ENCODE measurements at places on chromosomes 3 and 15.

DNA sequence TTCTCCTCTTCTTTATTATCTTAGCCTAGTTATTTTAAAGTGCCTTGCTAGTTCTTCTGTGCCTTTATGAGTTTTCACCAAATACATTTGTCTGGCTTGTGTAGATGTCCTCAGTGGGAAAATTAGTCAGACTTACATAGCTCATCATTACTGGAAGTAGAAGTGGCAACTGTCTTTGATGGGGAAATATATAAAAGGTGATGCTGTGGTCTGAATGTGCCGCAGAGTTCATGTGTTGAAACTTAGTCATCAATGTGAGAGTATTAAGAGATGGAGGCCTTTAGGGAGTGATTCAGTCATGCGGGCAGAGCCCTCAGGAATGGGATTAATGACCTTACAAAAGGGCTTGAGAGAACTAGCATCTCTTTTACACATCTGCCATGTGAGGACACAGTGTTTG, 6.4 kb upstream of the ERICH6 start:
- DNase-seq: no peak

- DNase-seq: no peak
Observed at GRCh38 chr15:29465816-29466215, 196.2 kb upstream of the NSMCE3 start.

- no peak for DNase-seq
Observed at GRCh38 chr15:80590761-80591355, 104.3 kb upstream of the ABHD17C start.

- no peak for DNase-seq
Observed at GRCh38 chr3:113212150-113212843, 940 bp downstream of the BOC start.

GRCh38 chr3:175029828-175030227, 170.7 kb downstream of the NAALADL2 start:
- DNase-seq: no peak

- DNase-seq: no peak
Observed at GRCh38 chr3:193665370-193665989, 72.5 kb downstream of the OPA1 start.

GRCh38 chr3:46407970-46408369, 911 bp downstream of the CCRL2 start:
- DNase-seq: no peak

- DNase-seq: no peak
Observed at GRCh38 chr3:132522353-132522752, 74.7 kb upstream of the ACKR4 start.

DNA sequence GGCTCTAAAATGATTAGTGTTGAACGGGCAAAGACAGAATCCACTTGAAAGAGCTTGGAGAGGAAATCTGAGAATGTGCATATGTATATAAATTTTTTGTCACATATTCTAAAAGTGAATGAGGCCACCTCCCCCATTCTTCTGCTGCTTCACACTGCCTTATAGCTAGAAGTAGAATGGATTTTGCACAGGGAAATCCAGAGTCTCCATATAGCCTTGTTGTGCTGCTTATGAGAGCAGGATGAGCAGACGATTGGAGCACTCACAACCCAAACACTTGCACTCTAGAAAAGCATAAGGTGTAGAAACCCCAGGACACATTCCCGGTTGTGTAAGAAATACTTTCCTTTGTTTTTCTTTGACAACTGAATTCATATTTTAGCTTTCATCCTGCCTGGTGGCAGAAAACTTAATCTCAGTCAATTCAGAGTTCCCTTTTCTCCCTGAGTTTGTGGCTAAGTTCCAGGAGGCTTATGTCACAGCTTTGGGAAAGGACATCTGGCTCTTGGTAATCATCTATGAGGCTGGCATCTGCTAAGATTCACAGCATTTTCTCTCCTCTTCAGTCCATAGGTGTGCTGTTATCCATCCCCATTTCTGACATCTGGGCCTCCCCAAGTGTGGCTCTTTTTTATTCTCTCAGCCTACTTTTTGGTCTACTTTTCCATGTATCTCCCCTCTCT, 188.4 kb upstream of the PFN2 start:
- no peak for DNase-seq

GRCh38 chr3:43005981-43006380, 26.9 kb downstream of the GASK1A start:
- no peak for DNase-seq

DNA sequence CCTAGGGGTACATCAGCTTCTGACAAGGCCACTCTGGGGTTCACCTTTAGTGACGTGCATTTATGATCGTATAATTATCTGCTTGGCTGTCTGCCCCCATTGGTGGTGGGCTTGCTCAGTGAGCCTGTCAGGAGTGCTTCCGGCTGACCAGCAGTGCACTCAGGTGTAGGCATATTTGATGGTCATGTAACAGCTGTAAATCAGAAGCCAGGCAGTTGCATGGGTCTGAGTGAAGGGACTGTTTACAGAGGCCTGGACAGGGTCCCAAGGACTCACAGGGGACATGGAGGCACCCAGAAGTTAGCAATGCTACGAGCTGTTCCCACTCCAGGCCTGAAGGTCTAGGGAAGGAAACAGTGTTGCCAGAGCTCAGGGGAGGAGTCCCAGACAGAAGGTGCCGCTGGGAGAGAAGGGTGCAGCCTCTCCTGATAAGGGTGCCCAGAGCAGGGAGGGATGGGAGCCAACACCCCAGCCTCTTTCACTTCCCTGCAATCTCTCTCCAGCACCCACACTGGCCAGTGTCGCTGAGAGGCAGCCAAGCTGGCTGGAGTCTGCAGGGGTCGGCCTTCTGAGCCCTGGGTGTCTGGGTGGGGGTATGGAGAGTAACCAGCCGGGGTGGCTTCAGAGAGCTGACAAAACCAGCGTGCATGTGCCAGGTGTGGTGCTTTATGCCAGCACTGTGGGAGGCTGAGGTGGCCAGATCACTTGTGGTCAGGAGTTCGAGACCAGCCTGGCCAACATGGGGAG, 61.3 kb upstream of the PRR23E start:
- no peak for DNase-seq

GRCh38 chr3:25493246-25493645, 65.2 kb downstream of the RARB start:
- no peak for DNase-seq

DNA sequence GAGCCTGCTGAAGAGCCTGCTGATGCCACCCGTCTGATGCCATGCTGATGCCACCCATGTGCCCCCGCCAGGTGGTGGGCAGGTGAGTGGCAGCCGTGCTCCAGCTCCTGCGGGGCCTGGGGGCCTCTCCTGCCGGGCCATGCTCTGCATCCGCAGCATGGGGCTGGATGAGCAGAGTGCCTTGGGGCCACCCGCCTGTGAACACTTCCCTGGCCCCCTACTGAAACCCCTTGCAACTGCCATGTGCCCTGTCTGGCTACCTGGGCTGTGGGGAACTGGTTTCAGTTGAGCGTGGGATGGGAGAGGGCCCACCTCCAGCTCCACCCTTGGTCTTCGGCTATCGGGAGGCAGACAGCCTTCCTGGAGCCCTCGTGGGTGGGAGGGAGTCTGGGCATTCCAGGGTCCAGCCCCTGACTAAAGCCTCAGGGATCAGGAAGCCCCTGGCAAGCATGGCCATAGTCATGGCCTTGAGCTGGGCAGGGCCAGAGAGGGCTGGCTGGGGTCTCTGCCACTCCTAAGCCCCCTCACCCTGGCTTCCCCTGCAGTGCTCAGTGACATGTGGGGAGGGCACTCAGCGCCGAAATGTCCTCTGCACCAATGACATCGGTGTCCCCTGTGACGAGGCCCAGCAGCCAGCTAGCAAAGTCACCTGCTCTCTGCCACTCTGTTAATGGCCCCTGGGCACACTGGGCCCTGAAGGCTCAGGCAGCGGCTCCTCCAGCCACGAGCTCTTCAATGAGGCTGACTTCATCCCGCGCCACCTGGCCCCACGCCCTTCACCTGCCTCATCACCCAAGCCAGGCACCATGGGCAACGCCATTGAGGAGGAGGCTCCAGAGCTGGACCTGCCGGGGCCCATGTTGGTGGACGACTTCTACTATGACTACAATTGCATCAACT, 92.2 kb downstream of the TBC1D2B start:
- DNase-seq: no peak

DNA sequence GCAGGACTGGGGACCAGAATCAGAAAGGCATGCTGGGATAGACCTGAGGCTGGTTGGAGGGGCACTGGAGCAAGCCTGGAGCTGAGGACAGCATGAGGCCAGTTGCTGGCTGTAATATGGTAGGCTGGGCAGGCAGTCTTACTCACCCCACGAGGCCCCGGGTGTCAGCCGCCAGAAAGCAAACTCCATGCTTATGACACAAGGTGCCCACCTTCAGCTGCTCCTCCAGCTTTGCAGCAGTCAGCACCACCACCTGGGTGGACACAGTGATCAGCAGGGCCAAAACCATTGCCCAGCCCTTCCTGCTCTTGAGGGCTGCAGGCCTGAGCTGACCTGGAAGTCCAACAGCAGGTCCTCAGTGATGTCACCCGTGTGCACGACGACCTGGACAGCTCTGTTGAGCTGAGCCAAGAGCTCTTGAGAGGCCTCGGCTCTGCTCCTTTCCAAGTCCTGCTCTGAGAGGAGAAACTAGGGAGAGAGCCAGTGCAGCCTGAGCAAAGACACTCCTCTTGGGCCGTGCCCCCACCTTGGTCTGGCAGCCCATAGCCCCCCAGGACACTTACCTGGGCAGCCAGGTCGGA, 747 bp downstream of the UBA7 start:
- DNase-seq: no peak

DNA sequence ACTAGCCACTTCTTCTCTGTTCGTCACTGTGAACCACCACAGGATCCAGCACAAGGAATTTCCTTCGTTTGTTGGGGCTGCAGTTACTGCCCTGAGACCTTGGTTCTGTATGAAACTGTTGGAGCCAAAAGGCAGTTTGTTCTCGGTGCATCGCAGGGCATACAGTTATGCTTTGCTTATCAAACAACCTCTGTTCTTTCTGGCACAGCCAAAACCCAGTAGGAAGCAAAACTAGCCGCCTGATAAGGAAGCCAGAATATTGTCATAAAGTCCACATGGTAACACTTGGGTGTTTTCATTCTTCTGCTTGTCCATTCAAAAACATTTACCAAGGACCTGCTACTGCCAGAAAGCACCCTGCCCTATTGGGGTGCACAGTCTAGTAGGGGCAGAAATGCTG, 116.1 kb downstream of the RAB11A start:
- DNase-seq: no peak

DNA sequence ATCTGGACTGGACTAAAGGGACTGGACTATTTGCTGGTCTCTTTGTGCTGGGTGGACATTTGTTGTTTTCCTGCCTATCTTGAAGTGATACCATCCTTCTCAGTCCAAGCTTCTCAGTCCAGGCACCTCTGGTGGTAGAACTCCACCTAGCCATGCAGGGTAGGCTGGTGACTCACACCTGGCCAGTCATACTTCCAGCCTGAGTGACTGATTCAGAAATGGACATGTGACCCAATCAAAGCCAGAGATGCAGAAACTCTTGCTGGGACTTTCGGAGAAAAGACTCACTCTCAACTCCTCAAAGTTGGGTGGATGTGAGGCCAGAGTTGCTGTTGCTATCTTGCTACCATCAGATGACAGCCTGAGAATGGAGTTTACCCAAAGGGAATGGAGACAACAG, 5.6 kb upstream of the ASB14 start:
- no peak for DNase-seq

- no peak for DNase-seq
Observed at GRCh38 chr3:24829011-24829581, 334.4 kb upstream of the THRB start.

- no peak for DNase-seq
Observed at GRCh38 chr15:101204739-101205535, 46.9 kb downstream of the CHSY1 start.

- no peak for DNase-seq
Observed at GRCh38 chr15:34359416-34359815, 7.6 kb downstream of the LPCAT4 start.

- DNase-seq: no peak
Observed at GRCh38 chr15:69559440-69560190, 107.0 kb downstream of the RPLP1 start.

GRCh38 chr3:152039887-152040286, 166.4 kb downstream of the SUCNR1 start:
- no peak for DNase-seq

DNA sequence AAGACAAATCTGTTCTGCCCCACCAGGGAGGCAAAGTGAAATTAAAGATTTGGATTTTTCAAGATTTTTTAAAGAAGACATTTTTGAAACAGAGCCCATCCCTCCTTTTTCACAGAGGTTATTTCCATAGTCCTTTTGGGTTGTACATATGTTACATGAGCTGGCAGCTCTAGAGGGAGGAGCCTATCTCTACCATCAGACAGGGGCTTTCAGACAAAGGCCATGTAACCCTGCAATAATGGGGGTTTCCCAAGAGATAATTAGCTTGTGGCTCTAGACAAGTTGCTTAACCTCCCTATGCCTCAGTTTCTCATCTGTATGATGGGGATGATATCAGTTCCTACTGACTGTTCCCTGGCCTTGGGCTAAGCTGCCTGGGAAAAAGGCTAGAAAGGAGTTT, 8.0 kb upstream of the TBC1D21 start:
- DNase-seq: no peak

DNA sequence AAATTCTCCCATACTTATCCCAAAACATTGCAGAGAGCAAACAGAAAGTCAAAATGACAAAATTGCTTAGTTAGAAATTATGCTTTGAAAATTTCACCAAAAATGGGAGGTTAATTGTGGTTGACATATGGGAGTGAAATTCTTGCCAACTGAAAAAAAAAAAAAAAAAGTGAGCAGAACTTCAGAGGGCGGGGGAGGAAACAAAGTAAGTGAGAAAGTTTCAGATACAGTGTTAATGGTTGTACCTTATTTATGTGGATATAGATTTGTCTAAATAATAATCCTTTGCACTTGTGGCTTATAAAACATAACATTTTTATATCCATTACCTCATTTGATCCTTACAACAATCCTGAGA, 91.5 kb upstream of the RAP2B start:
- DNase-seq: no peak

GRCh38 chr15:85412066-85412465, 31.7 kb downstream of the AKAP13 start:
- DNase-seq: no peak

DNA sequence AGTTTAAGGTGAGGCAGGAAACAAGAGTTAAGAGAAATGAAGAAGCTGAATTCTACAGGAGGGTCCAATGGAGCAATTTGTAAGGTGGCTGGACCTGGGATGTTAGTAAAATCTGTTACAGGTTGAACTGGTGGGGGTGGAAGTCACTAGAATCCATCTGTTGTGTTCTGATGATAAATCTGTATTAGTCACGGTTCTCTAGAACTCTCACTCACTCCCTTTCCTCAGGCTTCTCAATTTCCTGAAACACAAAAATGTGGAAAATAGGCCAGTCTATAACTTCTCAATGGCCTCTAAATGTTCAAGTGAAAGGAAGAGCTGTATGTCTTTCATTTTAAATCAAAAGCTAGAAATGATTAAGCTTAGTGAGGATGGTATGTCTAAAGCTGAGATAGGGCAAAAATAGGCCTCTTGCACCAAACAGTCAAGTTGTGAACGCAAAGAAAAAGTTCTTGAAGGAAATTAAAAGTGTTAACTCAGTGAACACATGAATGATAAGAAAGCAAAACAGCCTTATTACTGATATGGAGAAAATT, 180.2 kb upstream of the CBLB start:
- DNase-seq: no peak

- no peak for DNase-seq
Observed at GRCh38 chr15:42152196-42152920, 4.1 kb downstream of the PLA2G4F start.

GRCh38 chr3:122988508-122988907, 39.1 kb downstream of the SEMA5B start:
- DNase-seq: no peak

- DNase-seq: no peak
Observed at GRCh38 chr15:84605554-84605882, 4.7 kb downstream of the ZSCAN2 start.

- no peak for DNase-seq
Observed at GRCh38 chr15:61049028-61049427, 180.1 kb downstream of the RORA start.
